Activated CD8-positive, alpha-beta memory T cell treated with anti-CD3 and anti-CD28 coated beads for 1 hour (primary cell): ENCODE measurements at places on chromosomes 2 and 18.

DNA sequence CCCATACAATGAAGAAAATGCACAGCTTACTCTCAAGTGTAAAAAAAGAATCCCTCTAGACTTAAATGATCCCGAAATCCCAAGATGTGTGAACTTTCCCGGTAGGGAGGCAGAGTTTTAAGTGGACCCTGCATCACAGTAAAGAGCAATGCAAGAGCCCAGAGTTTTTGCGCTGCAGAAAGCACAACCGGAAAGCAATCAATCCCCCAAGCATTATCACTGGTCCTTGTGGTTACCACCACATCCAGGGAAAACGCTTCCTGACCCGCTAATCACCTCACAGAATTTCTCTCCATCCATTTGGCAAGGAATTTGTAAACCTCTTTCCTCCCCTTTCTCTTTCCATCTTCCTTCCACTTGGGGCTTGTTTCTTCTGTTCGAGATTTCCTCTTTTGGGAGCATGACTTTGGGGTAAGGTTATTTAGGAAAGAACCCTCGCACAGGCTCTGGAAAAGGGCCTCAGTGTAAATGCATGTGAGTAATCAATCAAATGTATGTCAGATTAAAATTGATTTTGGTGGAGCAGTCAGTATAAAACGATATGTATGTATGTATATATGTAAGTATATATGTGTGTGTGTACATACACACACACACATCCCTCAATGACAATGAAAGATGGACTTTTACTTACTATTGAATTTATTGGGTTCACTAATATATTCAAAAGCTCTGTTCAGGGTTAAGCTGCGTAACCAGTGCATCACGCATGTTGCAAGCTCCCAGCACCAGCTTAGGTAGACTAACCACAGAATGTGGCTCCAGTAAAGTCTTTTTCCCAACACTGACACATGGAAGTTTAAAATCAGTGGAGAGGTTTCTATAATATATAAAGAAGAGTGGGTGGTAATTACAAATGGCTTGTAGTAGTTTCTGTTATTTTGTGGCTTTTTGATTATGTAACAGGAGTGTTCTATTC, 1.6 kb downstream of the PLCL1 start:
- DNase-seq = no peak

DNA sequence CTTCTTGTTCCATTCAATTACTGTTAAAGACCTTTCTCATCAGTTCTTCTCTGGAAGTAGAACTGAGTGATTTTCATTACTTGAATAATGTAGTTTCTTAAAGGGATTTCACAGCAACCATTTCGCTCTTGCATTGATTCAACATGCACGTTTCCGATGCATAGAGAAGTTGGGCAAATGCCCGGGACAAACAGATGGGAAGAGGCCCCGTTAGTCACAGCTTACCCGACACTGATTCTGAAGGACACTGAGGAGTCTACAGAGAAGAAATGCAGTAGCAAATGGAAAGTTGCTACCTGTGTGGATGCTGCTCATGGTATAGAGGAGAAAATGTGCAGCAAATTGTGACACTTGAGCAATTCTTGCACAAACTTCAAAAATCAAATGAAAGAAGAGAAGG, 32.3 kb upstream of the GCG start:
- DNase-seq = no peak

DNA sequence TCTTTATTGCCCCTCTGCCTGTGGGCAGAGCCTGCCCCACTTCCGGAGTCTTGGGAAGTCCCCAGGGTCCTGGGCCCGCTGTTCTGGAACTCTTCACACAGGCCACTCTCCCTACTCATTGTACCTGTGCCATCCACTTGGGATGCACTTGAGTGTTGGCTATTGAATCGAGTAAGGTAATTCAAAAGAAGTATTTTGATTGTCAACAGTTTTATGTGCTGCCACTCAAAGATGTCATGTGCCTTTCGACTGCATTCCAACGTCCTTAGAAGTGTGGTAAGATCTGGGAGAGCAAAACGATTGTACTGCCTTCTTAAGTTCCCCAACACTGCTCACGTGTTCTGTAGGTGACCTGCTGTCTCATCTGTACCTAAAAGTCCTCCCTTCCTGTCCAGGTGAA, 77.0 kb upstream of the SMIM21 start:
- no peak for DNase-seq

DNA sequence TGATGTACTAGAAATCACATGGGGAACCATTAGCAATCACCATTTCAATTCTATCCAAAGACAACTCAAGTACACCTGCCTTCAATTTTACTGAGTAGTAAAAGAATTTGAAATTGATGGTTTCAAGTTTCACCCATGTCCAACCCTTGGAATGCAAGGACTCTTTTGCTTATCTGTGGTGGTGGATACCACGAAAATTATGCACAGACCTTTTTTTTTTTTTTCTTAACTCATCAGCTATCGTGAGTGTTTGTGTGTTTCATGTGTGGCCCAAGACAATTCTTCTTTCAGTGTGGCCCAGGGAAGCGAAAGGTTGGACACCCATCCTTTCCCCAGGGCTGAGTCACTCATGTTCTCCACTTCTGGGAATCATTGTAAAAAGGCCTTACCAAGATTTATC, 23.1 kb downstream of the ID2 start:
- no peak for DNase-seq

DNA sequence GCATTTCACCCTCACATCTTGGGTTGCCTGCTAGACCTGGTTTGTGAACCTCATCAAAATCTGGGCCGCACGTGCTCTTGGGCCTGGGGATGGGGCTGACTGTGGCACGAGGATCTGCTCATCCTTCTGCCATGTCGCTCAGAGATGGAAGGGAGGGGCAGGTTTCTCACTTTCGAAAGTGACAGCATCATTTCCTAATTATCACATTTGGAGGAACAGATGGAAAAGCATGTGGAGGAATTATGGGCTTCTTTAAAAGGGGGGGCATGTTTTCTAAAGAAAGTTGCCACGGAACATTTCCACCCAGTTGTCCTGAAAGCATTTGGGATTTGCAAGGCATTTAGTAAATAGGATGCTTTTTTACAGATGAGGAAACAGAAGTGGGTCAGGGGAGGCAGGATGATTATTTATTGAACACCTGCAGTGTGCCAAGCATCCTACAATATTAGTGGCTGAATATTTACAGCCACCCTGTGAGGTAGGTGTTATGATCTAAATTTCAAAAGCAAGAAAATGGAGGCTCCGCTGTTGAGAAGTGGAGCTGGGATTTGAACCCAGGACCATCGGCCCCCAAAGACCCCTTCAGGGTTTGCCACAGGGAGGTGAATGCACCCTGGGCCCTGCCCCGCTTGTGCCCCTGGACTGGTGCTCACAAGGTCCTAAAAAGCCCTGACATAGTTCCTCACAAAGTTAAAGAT, 104.2 kb upstream of the MYCN start:
- DNase-seq = no peak

DNA sequence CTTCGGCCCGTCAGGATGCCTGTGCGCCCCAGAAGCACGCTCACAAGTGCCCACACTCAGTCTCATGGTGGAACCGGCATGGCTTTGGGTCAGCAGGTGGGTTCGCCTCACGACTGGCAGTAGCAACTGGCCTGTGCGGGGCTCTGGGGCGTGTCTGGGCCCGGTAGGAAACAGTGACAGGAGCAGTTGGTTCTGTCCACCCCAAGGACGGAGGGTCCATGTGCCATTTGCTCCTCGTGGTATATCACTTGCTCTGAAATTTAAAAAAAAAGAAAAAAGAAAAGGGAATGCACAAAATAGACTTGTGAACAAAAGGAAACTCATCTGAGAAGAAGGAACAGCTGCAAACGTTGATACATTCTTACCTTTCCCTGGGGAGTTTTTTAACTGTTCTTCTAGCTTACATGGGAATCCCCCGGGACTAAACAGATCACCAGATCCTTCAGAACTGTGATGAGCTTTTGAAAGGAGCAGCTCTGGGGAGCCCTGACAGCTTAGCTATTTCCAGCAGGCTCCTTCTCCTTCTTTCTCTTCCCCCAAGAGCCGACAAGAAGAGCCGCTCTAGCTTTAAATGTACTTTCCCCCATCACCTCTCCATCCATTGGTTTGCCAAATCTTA, 42.8 kb downstream of the TRAPPC12 start:
- no peak for DNase-seq

DNA sequence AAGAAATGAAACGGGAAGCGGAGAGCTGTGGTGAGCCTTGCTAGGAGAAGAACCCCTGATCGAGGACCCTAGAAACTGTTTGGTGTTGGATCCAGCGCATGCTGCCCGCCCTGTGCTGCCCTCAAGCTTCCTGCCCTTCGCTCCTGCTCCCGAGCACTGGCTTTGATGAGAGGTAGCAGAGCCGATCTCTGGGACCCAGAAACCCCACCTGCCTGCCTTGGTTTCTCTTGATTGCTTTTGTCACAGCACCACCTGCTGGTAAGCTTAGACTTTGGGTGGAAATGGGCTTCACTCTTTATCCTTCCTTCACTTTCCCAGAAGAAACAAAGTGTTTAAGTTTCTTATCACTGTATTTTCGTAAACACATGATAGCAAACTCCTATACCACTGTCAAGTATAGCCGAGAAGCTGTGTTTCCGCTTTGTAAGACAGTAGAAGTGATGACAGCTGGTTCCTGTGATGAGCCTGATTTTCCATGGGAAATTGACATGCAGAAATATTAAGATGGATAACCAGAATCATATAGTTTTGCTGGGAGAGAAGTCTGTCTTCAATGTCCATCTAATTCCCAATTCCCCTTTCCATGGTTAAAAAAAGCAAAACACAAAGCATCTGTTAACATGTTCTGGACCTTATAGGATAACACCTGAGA, 267.4 kb downstream of the PHLPP1 start:
- DNase-seq = peak; percentile 34

- DNase-seq = no peak
These were observed 50.8 kb downstream of the TRIB2 start for GRCh38 chr2:12767541-12767940.

GRCh38 chr2:18934886-18935285, 345.5 kb upstream of the NT5C1B start:
- no peak for DNase-seq

GRCh38 chr2:224086226-224086914, 47.3 kb upstream of the SERPINE2 start:
- DNase-seq = no peak

DNA sequence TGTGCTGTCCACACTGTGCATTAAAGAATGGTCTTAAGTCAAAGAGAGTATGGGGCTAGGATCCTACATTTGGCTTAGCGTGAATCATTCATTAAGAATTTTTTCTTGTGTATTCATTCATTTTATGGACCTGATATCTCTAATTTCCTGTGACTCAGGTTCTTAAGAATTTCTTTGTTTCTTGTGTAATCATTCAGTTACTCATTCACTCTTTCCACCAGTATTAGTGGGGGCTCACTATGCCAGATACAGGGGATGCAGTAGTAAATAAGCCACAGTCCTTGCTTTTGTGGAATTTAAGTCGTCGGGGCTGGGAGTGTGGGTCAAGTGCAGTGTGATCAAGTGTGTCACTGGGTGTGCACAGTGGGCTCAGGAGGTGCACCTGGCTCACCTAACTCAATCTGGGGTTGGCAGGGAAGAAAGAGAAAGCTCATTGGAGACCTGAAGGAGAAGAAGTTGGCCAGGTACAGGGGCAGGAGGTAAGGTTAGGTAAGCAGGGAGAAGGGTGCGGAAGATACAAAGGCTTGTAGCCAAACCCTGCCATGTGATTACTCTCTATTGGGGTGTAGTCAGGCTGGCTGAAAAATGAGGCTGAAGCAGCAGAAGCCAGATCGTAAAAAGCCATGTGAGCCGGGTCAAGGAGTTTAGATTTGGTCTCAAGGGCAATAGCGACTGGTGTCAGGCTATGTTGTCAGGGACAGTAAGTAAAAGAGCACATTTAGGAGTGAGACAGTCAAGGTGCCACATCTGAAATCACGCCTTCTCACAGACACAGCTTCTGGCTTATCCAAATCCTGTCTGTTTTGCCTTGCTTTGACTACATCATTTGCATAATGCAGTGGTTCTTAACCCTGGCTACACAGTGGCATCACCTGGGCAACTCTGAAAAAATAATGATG, 67.2 kb downstream of the KCTD1 start:
- DNase-seq = no peak

- no peak for DNase-seq
These were observed 19.1 kb downstream of the FABP1 start for GRCh38 chr2:88108796-88109195.

DNA sequence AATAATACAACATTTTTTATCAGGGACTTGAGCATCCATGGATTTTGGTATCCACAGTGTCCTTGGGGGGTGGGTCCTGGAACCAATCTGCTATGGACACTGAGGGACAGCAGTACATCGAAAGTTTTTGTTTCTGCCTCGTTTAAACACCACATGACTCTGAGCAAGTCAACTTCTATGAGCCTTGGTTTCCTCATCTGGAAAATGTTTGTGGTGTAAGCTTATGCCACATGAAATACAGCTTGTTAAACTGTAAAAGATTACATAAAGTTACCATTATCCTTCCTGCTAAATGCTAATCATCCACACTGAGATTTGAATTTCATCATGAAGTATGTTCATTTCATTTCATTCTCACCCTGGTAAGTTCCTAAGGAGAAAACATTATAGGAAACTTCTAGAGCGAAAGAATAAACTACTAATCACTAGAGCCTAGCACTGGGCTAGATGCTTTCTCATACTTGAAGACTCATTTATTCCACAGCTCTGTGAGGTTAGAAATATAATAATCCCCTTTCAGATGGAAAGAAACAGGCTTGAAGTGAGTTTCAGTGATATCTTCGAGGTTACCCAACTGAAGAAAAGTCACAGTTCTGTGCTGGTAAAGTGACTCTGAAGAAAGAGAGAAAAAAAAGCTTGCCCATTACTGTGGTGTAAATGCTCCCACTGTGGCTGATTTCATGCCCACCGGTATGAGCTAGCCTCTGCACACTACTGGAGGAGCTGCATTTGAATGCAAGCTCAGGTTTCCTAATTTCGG, 29.2 kb downstream of the MCFD2 start:
- no peak for DNase-seq

DNA sequence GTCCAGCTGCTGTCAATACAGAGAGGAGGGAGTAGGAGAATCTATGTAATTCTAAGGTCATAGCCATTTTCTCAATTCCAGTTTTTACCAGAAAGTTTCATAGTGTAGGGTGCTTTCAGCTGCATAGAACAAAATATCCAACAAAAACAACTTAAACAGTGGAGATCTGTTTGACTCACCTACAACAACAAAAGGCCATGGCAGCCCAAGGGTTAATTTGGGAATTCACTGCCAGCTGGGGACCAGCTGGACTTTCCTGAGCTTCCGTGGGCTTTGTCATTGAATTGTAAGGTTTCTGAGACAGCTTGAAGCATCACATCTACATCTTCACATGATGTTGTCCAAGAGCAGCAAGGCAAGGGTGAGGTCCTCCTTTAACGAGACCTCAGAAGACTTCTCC, 512.7 kb downstream of the IRS1 start:
- DNase-seq = no peak

- no peak for DNase-seq
These were observed 26.3 kb upstream of the YWHAQ start for GRCh38 chr2:9657083-9657482.

GRCh38 chr2:133579274-133579673, 11.0 kb upstream of the NCKAP5 start:
- no peak for DNase-seq

GRCh38 chr2:177893880-177894279, 178.7 kb downstream of the PDE11A start:
- no peak for DNase-seq

- no peak for DNase-seq
These were observed 32.3 kb downstream of the KLF7 start for GRCh38 chr2:207133458-207133819.
